ENCODE measurements at places on chromosomes 7 and 10. TPM values are rescaled to one million over a fixed set of nuclear protein-coding genes. Genes with fewer than 3 reads are reported as not detected.

Gene ADAM8
- total RNA-seq = 12.4 TPM

Gene TPK1
- 2.5 TPM for total RNA-seq

Gene STOX1
- total RNA-seq = 2.5 TPM

Gene GDF2
- total RNA-seq = not detected

- no peaks in the 10 kb centered on the region for H3K4me1 ChIP-seq
- H3K4me3 ChIP-seq = no peak overlapping the region
- H3K27ac ChIP-seq = no peak overlapping the region
- no peaks in the 10 kb centered on the region for H3K27me3 ChIP-seq
- DNase-seq = no peak
Measured at GRCh38 chr10:45444022-45444421, 70.0 kb downstream of the ALOX5 start.

- H3K27ac ChIP-seq = no peak overlapping the region
- H3K36me3 ChIP-seq = no peaks in the 10 kb centered on the region
- no peaks in the 10 kb centered on the region for H3K27me3 ChIP-seq
- H3K4me1 ChIP-seq = no peaks in the 10 kb centered on the region
- no peak for DNase-seq
Measured at GRCh38 chr7:128233471-128233870, 7.6 kb upstream of the LEP start.

- H3K4me1 ChIP-seq = no peaks in the 10 kb centered on the region
- H3K27me3 ChIP-seq = no peaks in the 10 kb centered on the region
- H3K36me3 ChIP-seq = no peaks in the 10 kb centered on the region
- DNase-seq = no peak
- H3K27ac ChIP-seq = no peak overlapping the region
Measured at GRCh38 chr7:125279961-125280360, 350.3 kb upstream of the POT1 start.

GRCh38 chr10:11910102-11910501 is 86.9 kb downstream of the PROSER2 start:
- H3K27ac ChIP-seq = no peak overlapping the region
- no peaks in the 10 kb centered on the region for H3K4me1 ChIP-seq

DNA sequence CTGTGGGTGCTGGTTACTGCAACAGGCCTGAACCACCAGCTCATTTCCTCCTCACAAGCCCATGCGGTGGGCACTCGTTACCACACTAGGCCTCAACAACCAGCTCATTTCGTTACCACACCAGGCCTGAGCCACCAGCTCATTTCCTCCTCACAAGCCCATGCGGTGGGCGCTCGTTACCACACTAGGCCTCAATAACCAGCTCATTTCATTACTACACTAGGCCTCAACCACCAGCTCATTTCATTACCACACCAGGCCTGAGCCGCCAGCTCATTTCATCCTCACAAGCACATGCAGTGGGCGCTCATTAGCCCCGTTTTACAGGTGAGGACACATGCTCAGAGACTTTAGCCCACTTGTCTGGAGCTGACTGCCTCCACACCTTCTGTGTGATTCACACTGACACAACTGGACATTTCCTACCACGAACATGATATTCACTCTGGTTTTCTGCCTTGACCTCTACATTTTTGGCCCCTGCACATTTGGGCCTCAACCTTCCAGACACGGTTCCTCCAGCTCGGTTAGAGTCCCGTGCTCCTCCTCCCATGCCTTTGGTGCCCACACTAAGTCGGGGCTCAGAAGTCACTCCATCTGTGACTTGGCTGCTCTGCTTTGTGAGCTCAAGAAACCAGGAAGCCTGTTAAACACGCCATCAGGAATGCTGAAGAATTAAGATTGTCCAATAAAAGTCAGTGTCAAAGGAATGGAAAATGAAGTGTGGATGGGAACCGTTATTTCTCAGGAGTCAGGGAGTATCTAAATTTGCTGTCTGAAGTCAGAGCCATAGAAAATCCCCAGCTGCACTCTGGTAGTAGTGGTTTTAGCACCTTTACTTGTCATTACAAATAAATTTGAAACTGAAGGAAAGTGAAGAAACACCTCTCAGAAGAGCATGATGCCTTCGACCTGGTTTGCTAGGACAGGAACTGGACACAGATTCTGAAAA is 55.8 kb upstream of the LANCL2 start:
- no peaks in the 10 kb centered on the region for H3K27me3 ChIP-seq
- H3K36me3 ChIP-seq = no peaks in the 10 kb centered on the region
- DNase-seq = no peak
- no peaks in the 10 kb centered on the region for H3K4me1 ChIP-seq

DNA sequence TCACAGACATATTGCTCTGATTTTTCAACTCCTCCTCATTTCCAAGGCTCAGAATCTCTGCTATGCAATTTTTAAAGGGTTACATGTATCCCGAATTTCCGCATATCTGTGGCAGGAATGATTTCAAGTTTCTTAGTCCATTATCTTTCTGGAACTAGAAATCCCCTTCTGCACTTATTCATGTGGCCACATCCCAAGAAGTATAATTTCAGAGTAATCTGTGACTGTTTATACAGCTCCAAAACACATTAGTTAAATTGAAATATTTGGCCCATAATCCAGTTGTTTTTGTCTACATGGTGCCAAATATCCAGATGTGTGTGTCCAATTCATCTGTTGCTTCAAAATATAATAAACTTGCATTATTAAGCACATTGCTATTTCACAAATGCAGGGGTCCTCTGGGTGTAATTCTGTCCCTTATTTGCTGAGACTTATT is 271.2 kb downstream of the ARHGAP12 start:
- H3K27ac ChIP-seq = no peak overlapping the region
- H3K36me3 ChIP-seq = no peaks in the 10 kb centered on the region
- H3K27me3 ChIP-seq = no peaks in the 10 kb centered on the region
- no peaks in the 10 kb centered on the region for H3K4me1 ChIP-seq
- H3K4me3 ChIP-seq = no peak overlapping the region
- DNase-seq = no peak

DNA sequence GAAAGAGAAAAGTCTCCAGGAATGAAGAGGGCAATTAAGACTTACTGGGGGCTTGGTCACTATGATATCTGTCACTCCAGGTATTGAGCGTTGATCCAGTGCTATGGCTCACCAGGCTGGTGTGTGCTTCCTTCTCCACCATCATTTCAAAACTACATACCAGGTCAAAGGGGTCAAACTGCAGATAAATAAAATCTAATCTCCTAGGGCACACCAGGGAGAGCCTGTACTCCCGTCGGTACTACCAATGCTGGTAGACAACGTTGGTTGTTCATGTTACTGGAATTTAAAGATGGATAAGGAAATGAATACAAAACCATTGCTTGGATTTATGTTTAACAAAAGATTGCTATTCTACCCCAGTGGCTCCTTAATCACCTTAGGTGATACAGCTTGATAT is 118.3 kb downstream of the MYO3A start:
- no peaks in the 10 kb centered on the region for H3K4me1 ChIP-seq
- no peaks in the 10 kb centered on the region for H3K36me3 ChIP-seq
